ENCODE measurements at places on chromosomes 16 and 17.
A peak's percentile ranks its signal among the peaks of the same experiment; 100 is the strongest.

- H3K36me3 ChIP-seq = no peaks in the 10 kb centered on the region
- DNase-seq = no peak
- H3K4me3 ChIP-seq = no peak overlapping the region
- peaks cover 33% of the 10 kb centered on the region for H3K4me1 ChIP-seq
Observed at GRCh38 chr16:88778271-88778525, 6.8 kb downstream of the PIEZO1 start.

DNA sequence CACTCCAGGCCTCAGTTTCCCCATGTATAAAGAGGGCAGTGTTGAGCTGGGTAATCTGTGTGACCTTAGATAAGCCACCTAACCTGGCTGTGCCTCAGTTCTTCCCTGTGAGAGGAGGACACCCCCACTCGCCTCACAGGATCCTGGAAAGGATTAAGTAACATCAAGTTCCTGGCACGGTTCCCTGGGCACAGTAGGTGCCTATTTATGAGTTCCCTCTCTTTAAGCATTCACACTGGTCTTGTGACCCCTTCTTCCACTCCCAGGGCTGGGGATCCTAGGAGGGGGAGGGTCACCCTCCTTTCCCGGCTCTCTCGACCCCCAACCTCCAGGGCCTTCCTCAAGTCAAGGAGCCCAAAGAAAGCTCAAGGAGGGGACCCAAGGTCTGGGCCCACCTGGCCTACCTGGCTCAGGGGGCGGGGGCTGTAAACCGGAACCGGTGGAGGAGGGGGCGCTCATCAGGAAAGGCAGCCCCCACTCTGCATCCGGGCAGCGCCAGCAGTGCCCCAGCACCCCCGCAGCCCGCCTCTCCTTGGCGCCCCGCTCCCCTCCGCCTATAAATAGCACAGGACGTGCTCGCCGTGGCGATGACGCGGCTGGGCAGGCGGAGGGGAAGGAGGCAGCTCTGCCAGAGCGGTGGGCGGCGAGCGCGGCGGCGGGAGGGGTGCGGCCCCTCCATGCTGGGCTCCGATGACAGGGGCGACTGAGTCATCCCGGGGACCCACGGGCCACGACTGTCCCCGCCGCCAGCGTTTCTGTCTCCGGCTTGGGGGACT, 9.4 kb downstream of the RPL19 start:
- H3K4me3 ChIP-seq = peak overlapping the region; percentile 52
- H3K27ac ChIP-seq = peak overlapping the region; percentile 63
- H3K36me3 ChIP-seq = peaks cover 5% of the 10 kb centered on the region
- H3K4me1 ChIP-seq = peaks cover 10% of the 10 kb centered on the region
- H3K27me3 ChIP-seq = peaks cover 3% of the 10 kb centered on the region

- peaks cover 8% of the 10 kb centered on the region for H3K27me3 ChIP-seq
- H3K4me3 ChIP-seq = no peak overlapping the region
- H3K36me3 ChIP-seq = no peaks in the 10 kb centered on the region
- no peaks in the 10 kb centered on the region for H3K4me1 ChIP-seq
- no peak for DNase-seq
Observed at GRCh38 chr16:74034862-74035261, 261.8 kb upstream of the PSMD7 start.

- peaks cover 23% of the 10 kb centered on the region for H3K27me3 ChIP-seq
- H3K4me1 ChIP-seq = peaks cover 24% of the 10 kb centered on the region
- H3K4me3 ChIP-seq = no peak overlapping the region
- H3K36me3 ChIP-seq = no peaks in the 10 kb centered on the region
- H3K27ac ChIP-seq = no peak overlapping the region
Observed at GRCh38 chr17:65226227-65226626, 89.1 kb downstream of the RGS9 start.

Data from activated naive CD8-positive, alpha-beta T cell treated with anti-CD3 and anti-CD28 coated beads, Interleukin-2, amount 10 ng/mL, durations not matched to agents 7 days and 5 days (primary cell).